ENCODE measurements at places on chromosomes 13 and 19.

- H3K27ac ChIP-seq: no peak overlapping the region
- peaks cover 13% of the 10 kb centered on the region for H3K4me1 ChIP-seq
- peaks cover 72% of the 10 kb centered on the region for H3K27me3 ChIP-seq
Observed at GRCh38 chr19:46646402-46646801, 10.4 kb upstream of the GNG8 start.

DNA sequence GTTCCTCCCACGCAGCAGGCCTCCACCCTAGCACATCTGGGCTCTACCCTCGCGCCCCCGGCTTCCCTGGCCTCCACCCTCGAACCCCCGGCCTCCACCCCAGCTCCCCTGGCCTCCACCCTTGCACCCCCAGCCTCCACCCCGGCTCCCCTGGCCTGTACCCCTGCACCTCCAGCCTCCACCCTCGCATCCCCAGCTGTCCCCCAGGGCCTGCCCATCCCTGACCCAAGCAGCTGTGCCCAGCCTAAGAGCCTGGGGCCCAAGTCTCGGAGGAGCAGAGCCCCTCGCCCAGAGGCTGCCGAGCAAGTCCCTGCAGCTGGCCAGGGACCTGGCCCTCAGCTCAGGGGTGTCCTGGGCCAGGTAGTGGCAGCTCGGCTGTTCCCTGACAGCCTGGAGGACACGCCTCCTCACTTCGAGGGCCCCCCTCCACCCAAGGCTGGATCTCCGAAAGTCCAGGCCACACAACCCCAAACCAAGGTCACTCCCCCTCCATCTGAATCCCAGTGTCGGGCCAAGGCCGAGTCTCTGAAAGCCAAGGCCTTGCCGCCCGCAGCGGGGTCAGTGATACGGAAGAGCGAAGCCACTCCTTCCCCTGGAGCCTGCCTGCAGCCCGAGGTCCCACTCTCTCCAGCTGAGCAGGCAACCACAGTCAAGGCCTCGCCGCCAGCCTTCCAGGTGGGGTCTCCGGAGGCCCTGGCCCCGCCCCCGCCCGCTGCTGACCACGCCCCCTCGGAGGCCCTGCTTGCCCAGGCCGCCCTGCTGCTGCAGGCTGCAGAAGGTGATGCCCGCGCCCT, 7.9 kb upstream of the ARHGAP33 start:
- no peak overlapping the region for H3K27ac ChIP-seq
- peaks cover 16% of the 10 kb centered on the region for H3K36me3 ChIP-seq
- H3K27me3 ChIP-seq: no peaks in the 10 kb centered on the region
- no peak for DNase-seq
- H3K4me1 ChIP-seq: peaks cover 3% of the 10 kb centered on the region

DNA sequence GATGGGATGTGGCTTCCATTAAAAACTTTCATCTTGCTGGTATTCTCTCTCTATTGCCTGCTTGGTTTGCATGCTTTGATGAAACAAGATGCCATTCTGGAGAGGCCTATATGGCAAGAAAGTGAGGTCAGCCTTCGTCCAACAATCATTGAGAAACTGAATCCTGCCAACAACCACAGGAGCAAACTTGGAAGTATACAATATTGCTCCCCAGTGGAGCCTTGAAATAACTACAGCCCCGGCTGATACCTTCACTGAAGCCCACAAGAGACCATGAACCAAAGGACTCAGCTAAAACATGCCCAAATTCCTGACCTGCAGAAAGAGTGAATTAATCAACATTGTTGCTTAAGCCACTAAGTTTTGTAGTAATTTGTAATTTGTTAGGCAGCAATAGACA, 82.5 kb upstream of the FGF14 start:
- H3K36me3 ChIP-seq: no peaks in the 10 kb centered on the region
- no peak overlapping the region for H3K4me3 ChIP-seq
- H3K27me3 ChIP-seq: no peaks in the 10 kb centered on the region
- H3K27ac ChIP-seq: no peak overlapping the region
- no peak for DNase-seq

- H3K4me1 ChIP-seq: peaks cover 41% of the 10 kb centered on the region
- H3K4me3 ChIP-seq: no peak overlapping the region
- peaks cover 34% of the 10 kb centered on the region for H3K27me3 ChIP-seq
- no peaks in the 10 kb centered on the region for H3K36me3 ChIP-seq
- DNase-seq: no peak
Observed at GRCh38 chr19:6062961-6063575, 47.2 kb downstream of the RFX2 start.

- DNase-seq: no peak
- H3K36me3 ChIP-seq: peaks cover 2% of the 10 kb centered on the region
- peaks cover 100% of the 10 kb centered on the region for H3K27me3 ChIP-seq
- H3K27ac ChIP-seq: no peak overlapping the region
- no peak overlapping the region for H3K4me3 ChIP-seq
Observed at GRCh38 chr19:46408664-46409039, 4.7 kb downstream of the CCDC8 start.

DNA sequence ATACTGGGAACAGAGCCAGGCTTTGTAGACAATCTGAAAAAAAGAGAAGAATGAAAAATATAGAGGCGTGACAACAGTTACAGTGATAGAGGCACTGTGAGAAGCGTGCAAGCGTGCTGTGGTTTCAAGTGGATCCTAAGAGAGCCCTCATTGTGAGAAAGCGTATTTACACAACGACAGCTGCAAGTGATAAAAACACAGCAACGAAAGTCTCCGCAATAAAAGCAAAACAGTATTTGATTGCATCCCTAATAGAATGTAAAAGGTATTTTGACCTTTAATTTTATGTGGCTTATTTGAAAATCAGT, 642.7 kb upstream of the ARGLU1 start:
- no peaks in the 10 kb centered on the region for H3K36me3 ChIP-seq
- no peaks in the 10 kb centered on the region for H3K4me1 ChIP-seq
- H3K4me3 ChIP-seq: no peak overlapping the region
- no peak overlapping the region for H3K27ac ChIP-seq
- no peaks in the 10 kb centered on the region for H3K27me3 ChIP-seq
- no peak for DNase-seq

DNA sequence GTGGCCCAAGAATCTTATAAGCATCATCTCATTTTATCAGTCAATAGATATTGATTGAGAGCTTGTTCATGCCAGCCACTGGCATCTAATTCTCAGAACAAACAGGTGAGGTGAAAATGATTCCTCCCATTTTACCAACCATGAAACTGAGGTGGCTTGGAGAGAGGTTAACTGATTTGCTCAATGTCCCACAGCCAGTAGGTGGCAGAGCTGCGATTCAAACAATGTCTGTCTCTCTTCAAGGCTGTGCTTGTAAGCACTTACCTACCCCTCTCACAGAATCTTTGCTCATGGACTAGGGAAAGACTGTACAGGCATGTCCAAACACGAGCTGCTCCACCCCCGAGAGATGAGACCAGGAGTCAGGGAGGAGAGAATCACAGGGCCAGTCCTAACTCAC, 21.5 kb upstream of the GSX1 start:
- peaks cover 25% of the 10 kb centered on the region for H3K27me3 ChIP-seq
- H3K4me3 ChIP-seq: no peak overlapping the region
- no peaks in the 10 kb centered on the region for H3K4me1 ChIP-seq
- no peak overlapping the region for H3K27ac ChIP-seq
- no peaks in the 10 kb centered on the region for H3K36me3 ChIP-seq
- peak; percentile 49 for DNase-seq

DNA sequence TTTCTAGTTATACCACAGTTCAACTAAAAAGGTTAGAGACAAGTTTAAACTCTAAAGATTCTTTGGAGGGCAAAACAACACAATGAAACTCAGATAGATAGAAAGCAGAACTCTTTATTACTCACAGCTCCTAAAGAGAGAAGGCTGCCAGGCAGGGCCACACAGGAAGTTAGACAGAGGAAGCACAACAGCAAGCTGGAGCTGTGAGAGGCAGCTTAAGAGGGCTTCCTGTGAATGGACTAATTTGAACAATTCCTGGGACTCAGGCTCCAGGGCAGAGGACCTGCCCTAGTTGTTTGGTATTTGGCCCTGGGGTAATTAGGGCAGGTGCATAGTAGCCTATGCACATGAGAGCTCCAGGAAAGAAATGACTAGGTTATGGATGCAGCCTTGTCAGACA, 803.6 kb downstream of the DIAPH3 start:
- H3K27me3 ChIP-seq: no peaks in the 10 kb centered on the region
- no peaks in the 10 kb centered on the region for H3K36me3 ChIP-seq
- DNase-seq: no peak
- H3K27ac ChIP-seq: no peak overlapping the region
- H3K4me1 ChIP-seq: no peaks in the 10 kb centered on the region

DNA sequence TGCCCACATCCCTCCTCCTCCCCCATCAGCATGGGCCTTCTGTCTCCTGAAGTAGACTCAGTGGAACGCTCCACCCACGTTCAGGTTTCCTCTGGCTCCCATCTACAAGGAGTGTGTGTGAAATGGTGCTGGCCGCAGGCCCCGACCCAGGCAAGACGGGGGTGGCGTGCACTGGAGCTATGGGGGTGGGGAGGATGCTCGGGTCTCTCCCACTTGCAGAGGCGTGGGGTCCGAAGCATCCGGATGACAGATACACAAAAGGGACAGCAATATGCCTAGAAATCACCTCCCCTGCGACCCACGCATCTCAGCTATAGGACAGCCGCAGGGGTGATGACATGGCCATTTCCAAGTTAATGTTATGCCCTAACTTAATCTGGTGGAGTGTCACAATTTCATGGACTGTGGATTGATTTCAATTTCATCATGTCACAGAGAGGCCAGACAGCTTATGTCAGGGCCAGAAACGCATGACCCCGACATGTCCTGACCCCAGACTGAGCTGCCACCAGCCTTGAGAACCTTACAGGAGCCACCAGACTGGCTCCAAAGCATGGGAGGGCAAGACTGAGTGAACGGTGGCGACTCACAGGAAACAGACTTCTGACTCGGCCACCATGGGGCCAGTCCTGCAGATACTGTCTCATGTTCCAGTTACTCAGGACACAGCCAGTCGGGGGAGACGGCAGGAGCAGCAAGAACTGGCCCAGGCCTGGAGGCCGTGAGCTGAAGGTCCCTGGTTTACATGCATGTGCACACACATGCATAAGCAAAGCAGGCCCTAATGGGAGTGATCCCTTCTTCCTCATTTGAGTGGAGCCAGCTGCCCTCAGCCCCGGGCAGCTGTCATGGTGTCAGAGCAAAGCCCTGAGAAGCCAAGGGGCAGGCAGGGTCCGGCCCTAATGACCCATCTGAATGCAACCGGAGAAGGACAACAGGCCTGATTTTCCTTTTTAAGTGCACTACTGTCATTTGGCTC, 82.2 kb downstream of the SLC7A1 start:
- H3K4me1 ChIP-seq: no peaks in the 10 kb centered on the region
- H3K27me3 ChIP-seq: no peaks in the 10 kb centered on the region
- no peak overlapping the region for H3K27ac ChIP-seq
- H3K4me3 ChIP-seq: no peak overlapping the region
- peaks cover 28% of the 10 kb centered on the region for H3K36me3 ChIP-seq
- no peak for DNase-seq

DNA sequence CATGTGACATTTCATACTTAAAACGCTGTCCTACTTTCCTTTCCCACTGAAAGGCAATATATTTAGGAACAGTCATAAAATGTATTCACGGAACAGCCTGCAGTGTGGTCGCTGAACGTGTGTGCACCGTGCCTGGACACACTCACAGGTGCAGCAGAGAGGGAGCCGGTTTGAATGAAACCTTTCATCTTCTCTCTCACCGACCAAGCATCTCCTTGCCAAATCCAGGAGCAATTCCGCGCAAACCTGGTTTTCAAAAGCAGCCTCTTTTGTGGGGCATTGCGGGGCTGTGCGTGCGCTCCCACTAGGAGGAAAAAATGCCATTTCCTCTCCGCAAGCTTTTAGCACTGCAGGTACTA, 1.0 kb downstream of the DCLK1 start:
- H3K36me3 ChIP-seq: no peaks in the 10 kb centered on the region
- peaks cover 34% of the 10 kb centered on the region for H3K27me3 ChIP-seq
- H3K4me3 ChIP-seq: no peak overlapping the region
- DNase-seq: no peak
- H3K27ac ChIP-seq: no peak overlapping the region

GRCh38 chr19:50658441-50659317, 9.4 kb downstream of the C19orf81 start:
- H3K4me3 ChIP-seq: peak overlapping the region; percentile 39
- peaks cover 19% of the 10 kb centered on the region for H3K4me1 ChIP-seq
- peaks cover 82% of the 10 kb centered on the region for H3K27me3 ChIP-seq

DNA sequence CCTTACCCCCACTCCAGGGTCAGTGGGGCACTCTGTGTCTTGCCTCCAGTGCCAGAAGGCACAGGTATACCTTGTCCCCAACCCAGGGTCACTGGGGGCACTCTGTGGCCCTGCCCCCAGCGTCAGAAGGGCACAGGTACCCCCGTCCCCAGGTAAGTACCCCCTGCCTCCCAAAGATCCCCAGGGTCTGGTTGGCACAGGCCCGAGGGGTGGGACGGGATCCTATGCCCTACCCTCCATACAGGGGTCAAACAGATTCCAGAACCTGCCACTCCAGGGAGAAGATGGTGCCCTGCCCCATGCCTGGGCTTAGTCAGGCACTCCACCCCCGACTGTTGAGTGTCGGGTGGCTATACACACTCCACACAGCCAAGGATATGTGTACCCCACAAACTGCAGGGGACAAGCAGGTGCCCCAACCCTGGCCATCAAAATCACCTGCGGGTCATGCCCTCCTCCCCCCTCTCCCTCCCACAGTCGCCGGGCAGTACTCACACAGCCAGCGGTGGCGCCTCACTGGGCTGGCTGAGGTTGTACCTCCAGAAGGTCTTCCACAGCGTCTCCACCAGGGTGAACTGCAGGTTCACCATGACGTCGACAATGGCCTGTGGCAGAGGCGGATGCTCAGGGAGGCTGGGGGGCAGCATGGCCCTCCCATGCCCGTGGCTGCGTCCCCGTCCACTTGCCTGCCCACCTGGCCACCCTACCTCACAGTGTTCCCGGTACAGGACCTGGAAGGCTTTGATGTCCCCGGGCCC, 13.8 kb downstream of the DCAF15 start:
- peaks cover 24% of the 10 kb centered on the region for H3K36me3 ChIP-seq
- no peak overlapping the region for H3K4me3 ChIP-seq
- H3K27me3 ChIP-seq: no peaks in the 10 kb centered on the region
- no peak for DNase-seq

DNA sequence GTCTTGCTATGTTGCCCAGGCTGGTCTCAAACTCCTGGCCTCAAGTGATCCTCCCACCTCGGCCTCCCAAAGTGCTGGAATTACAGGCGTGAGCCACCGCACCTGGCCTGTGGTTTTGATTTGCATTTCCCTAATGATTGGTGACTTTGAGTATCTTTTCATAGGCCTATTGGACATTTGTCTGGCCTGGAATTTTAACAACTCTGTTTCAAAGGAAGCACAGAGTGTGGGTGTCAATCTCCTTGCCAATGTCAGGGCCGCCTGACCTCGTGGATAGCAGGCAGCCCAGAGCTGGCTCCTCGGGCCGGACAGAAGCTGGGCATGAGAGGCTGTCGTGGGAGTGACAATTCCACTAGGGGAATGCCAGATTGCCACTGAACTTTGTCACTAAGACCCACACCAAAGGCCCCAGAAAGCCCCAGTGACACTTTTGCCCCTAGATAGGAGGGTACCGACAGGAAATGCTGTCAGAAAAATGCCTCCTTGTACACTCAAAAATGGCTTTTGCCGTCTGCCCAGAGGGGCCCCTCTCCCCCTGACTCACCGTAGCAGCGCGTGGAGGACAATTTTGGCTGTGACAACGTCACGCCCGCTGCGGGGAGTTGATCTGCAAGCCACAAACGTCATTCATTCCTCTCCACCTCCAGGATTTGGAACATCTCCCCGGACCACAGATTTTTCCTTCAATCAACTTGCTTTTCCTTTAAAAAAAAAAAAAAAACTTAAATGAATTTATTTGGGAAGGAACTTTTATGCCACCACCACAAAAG, 11.7 kb upstream of the ADGRE5 start:
- H3K27me3 ChIP-seq: no peaks in the 10 kb centered on the region
- H3K36me3 ChIP-seq: peaks cover 1% of the 10 kb centered on the region
- DNase-seq: peak; percentile 89

All from activated naive CD4-positive, alpha-beta T cell treated with anti-CD3 and anti-CD28 coated beads, Interleukin-2, amount 10 ng/mL, durations not matched to agents 7 days and 5 days (primary cell).